Activated B cell treated with CpG ODN at 0.5 μM for 24 hours (primary cell): ENCODE measurements at places on chromosomes 6 and 20. TPM values are rescaled to one million over a fixed set of nuclear protein-coding genes. Genes with fewer than 3 reads are reported as not detected.

GRCh38 chr6:28105245-28105639 is 19.2 kb upstream of the ZSCAN16 start:
- no peak for DNase-seq

GRCh38 chr6:4403828-4404227 is 268.5 kb upstream of the ECI2 start:
- no peak for DNase-seq

DNA sequence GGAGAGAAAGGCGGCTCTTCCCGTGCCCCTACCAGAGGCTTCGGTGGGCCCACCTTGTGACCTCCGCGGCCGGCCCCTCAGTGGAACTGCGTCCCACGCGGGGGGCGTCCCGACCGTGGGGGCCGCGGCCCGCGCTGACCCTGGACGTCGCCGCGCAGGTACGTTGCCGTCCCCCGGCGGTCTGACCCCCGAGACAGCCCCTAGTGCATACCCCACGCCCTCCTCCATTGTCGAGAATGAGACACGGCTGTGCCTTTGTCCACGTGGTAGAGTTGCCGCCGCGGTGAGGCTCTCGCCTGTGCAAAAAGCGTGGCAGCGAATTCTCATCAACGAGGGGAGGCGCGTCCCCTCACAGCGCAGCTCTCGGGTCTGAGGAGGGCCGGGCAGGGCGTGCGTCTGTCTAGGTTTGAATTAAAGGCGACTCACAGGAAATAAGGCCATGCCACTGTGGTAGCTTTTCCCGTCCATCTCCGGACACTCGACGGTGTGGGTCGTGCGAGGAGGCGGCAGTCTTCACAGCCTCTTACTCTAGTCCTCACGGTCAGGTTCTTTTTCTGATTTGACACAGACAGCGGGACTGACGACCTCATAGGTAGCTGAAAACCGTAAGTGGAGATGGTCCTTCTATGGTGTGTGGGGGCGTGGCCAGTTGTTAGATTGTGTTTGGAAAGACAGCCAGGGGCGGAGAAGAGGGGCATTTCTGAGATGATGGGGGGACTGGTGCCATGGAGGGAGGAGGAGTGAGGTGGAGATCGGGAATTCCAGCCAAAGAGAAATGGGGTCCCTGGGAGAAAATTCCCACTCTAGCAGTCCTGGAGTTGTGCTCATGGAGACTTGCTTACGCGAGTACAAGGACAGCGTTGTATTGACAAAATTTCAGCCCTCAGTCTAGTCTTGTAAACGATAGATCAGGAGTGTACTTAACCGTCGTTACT is 580 bp downstream of the NXT1 start:
- DNase-seq: no peak

GRCh38 chr6:163165922-163166321 is 248.6 kb upstream of the QKI start:
- no peak for DNase-seq

DNA sequence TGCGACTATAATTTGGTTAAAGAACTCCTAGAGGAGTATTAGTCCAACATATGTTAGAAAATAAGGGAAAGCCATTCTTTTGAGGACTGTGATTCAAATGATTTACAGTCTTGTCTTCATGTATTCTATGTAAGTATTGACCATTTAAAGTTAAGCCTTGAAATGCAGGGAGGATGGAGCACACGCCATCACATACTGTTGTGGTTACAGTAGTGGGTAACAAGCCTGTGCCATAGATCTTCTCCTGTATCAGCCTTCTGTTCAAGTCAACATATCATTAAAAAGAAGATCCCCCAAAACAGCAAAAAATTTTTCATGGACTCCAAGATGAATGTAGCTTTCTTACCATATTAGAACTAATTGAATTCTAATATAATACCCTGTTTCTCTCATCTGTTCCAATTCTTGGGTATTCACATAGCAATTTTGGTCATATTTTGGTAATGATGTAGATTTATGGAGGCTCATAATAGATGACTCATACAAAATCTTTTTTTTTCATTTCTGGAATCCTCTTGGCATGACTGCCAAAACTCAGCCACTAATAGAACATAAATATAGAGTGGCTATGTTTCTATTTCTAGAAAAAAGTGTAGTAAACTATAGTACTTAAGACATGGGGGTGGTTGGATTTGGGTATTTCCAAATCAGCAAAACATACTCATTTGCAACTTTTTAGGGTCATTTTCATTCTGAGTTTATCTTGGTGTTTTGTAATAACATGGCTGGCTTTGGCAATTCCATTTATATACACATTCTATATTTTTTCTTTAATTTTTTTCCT is 413.5 kb downstream of the BCKDHB start:
- no peak for DNase-seq

GRCh38 chr6:37587866-37588734 is 88.4 kb upstream of the CCDC167 start:
- DNase-seq: no peak

DNA sequence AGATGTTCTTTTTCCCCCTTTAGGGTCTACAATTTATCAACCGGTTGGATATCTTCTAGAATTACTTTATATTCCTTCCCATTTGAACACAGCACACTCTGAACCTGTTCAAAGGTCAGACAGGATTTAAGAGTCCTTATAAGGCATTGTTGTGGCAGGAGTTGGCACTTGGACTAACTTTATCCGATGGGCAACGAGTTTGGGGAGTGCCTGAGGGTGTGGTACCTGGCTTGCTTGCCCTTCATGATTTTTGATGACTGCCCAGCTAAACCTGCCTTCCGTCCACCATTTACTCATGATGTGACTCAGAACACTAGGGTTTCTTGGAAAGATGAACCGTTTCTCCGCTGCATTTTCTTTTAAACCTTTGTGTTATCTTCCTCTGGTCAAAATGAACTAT is 285.2 kb downstream of the FOXC1 start:
- DNase-seq: no peak

DNAH8 gene
- 1.1 and 2.0 TPM in 2 replicates for total RNA-seq

TGM2 gene
- 20.8 and 22.9 TPM in 2 replicates for total RNA-seq

GRCh38 chr6:161238500-161238899 is 35.4 kb downstream of the AGPAT4 start:
- no peak for DNase-seq

- DNase-seq: no peak
These were observed 82.9 kb upstream of the FOXP4 start for GRCh38 chr6:41463062-41463930.
